ENCODE measurements at places on chromosomes 2 and 18.
A peak's percentile ranks its signal among the peaks of the same experiment; 100 is the strongest.

DNA sequence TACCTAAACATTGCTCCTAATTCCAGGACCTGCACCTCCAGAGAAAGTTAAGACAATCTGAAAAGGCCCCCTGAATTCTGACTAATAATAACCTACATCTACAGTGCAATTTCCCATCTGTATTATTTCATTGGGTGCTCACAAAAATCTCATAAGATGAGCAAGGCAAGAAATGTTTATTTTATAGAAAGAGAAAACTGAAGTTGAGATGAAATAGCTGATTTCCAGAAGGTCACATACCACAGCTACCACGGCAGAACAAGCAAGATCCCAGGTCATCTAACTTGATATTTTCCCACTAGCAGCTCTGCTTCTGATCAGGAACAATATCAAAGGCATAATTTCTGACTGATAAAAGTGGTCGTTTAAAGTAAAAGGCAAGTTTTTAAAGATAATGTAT lies 105.8 kb upstream of the COL5A2 start:
- DNase-seq: no peak

DNA sequence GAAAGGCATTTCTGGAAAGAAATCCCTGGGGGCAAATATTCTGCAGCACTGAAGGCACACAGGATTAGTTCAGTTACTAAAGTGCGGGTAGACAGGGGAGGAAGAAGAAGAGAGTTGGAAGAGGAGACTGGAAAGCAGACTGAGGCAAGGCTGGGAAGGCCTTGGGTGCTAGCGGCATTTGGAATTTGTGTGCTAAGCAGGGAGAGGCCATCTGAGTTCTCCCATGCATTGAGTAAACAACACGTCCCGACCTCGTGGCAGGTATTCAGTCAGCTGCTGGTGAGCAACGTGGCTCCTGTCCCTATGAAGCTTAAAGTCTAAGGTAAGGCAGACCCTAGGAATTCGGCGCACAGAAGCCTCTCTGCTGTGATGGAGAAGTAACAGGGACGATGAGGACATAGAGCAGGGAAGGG lies 30.7 kb downstream of the ATP8B1 start:
- no peak for DNase-seq

DNA sequence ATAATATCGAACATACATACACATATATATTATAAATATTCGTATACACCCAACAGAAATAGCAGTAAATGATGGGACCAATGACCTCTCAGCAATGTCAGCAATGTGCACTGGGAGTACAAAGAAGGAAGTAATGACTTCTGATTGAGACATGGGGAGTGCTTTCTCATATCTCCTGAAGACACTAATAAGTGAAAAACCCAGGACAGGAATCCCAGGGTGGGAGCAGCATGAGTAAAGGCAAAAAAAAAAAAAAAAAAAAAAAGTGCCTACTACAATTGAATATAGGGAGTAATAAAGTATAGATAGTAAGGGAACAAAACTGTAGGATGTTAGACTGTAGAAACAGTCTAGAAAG lies 491.3 kb downstream of the IRS1 start:
- no peak for DNase-seq

DNA sequence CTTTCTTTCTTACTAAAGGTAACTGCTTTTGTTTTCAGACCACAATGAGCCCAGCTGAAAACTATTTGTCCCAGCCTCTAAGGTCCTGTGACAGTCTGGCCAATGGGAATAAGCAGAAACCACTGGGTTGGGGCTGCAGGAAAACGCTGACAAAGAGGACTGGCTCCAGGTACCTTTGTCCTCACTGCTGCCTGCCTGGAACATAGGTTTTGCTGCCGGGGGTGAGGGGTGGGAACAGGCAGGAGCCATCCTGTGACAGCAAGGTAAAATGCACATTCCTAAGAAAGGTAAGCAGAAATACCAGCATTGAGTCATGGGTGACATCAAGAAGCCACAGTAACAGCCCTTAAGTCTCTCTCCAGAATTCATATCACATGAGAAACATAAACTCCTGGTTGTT lies 21.6 kb downstream of the PTPN2 start:
- no peak for DNase-seq

DNA sequence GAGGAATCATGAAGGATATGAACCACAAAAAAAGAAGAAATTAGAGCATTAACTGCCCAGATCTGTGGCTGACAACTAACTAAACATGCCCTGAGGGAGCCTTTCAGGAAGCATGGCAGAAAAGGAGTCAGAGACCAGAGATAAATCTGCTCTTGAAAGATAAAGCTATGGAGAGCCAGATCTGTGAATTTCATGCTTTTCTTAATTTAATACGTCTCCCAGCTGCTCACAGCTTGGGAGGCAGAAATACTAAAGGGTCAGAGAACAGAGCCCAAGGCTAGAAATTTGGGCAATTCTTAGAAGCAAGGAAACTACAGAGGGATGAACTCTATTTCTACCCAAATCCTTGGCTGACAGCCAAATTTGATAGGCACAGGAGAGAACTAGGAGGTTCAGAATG lies 223.0 kb upstream of the DPP10 start:
- peak; percentile 64 for DNase-seq

- no peak for DNase-seq
Measured at GRCh38 chr18:41058351-41059125, 896.5 kb upstream of the PIK3C3 start.

- no peak for DNase-seq
Measured at GRCh38 chr2:46384457-46384815, 87.2 kb downstream of the EPAS1 start.

GRCh38 chr2:237431372-237431771 lies 17.4 kb upstream of the COL6A3 start:
- no peak for DNase-seq

- peak; percentile 40 for DNase-seq
Measured at GRCh38 chr2:218927422-218927821, 32.0 kb upstream of the CDK5R2 start.

GRCh38 chr2:5412001-5412400 lies 280.2 kb upstream of the SOX11 start:
- peak; percentile 26 for DNase-seq

DNA sequence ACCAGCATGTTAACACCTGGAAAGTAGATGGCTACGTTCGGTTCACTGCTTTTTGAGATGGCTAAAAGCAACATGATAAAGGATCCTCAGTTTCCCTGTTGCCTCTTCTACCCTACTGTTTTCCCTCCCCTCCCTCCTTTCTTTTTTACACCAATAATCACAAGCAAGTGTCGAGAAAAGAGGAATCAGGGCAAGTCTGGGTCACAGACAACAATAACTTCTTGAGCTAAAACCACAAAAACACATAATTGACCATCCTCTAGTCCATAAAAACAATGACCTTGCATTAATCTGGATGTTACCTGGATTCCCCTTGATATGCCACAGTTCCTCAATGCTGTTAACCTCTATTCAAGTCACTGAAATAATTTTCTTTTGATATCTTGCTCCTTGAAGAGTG lies 736.6 kb upstream of the GCFC2 start:
- no peak for DNase-seq

GRCh38 chr2:40265602-40266001 lies 186.3 kb downstream of the SLC8A1 start:
- no peak for DNase-seq

- DNase-seq: peak; percentile 58
Measured at GRCh38 chr2:106053116-106053515, 141.0 kb downstream of the UXS1 start.

- DNase-seq: no peak
Measured at GRCh38 chr2:127020536-127020935, 86.4 kb downstream of the BIN1 start.

DNA sequence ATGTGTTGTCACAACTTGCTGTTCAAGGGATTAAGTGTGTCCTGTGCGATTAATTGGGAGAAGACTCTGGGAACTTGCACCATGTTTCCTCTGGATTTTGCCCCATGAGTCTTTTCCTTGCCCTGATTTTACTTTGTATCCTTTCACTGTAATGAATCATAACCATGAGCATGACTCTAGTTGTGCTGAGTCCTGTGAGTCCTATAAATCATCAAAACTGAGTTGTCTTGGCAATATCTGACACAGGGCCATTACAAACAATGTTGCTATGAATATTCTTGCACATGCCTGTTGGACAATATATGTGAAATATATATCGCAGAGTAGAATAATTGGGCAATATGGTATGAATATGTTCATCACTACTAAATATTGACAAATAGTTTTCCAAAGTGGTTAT lies 56.5 kb upstream of the COL5A2 start:
- DNase-seq: no peak

- no peak for DNase-seq
Measured at GRCh38 chr2:37394796-37395555, 50.5 kb downstream of the QPCT start.

- peak; percentile 34 for DNase-seq
Measured at GRCh38 chr2:20448246-20448976, 1.5 kb downstream of the RHOB start.

DNA sequence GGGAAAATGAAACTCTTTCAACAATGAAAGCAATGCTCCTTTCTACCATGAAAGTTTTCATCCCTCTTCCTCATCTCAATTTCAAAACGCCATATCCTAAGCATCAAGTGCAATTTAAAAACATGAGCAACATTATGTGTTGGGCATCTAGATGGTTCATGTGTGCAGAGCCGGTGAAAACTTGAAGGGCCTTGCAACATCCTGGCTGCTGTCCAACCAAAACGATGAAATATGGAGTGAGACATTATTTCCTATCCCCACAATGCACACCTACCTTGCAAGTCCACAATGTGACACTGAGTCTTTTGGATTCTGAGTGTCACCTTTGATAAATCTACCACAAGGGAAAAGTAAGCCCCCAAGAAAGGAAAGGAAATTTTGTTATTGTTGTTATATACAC lies 110.0 kb downstream of the NCKAP5 start:
- DNase-seq: no peak
